Mesenchymal stem cell (in vitro differentiated cells and primary cell): ENCODE measurements at places on chromosomes 13 and 19.
A peak's percentile ranks its signal among the peaks of the same experiment; 100 is the strongest.

- DNase-seq, result no peak
- no peaks in the 10 kb centered on the region for H3K36me3 ChIP-seq
- H3K27ac ChIP-seq, result no peak overlapping the region
- H3K4me3 ChIP-seq, result no peak overlapping the region
- peaks cover 4% of the 10 kb centered on the region for H3K4me1 ChIP-seq
- H3K27me3 ChIP-seq, result peaks cover 84% of the 10 kb centered on the region
Measured at GRCh38 chr13:112900691-112901091, 68.3 kb upstream of the MCF2L start.

DNA sequence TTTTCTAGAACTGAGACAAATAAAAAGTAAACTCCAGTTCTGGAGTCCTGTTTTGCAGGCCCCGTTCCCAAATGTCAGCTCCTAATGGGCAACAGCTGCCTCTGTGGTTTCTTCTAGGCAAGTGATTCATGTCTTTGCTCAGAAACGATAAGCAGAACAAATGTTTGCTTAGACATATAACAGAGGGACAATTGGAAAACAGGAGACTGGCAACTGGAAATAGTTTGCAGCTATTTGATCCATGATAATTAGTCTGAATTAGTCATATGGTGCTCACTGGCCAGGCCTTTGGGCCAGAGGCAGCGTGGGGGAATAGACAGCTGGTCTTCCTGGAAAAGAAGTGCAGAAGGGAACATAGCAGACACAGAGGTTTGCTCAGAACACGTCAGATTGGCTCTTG lies 29.2 kb upstream of the TSHZ3 start:
- no peaks in the 10 kb centered on the region for H3K4me1 ChIP-seq
- H3K27ac ChIP-seq, result no peak overlapping the region
- peak; percentile 92 for DNase-seq
- no peaks in the 10 kb centered on the region for H3K27me3 ChIP-seq

DNA sequence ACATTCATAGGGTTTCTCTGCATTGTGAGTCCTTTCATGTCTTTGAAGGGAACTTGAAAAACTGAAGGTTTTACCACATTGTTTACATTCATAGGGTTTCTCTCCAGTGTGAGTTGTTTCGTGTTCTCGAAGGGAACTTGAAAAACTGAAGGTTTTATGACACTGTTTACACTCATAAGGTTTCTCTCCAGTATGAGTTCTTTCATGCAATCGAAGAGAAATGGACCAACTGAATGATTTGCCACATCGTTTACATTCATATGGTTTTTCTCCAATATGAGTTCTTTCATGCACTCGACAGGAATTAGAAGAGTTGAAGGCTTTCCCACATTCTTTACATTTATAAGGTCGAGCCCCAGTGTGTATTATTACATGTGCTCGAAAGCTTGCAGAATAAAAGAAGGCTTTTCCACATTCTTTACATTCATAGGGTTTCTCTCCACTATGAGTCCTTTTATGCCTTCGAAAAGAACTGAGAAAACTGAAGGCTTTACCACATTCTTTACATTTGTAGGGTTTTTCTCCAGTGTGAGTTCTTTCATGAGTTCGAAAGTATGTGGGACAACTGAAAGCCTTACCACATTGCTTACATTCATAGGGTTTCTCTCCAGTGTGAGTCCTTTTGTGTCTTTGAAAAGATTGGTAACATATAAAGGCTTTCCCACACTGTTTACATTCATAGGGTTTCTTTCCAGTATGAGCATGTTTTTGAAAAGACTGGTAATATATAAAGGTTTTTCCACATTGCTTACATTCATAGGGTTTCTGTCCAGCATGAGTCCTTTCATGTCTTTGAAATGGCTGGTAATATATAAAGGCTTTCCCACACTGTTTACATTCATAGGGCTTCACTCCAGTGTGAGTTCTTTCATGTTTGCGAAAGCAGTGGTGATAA lies 20.7 kb downstream of the ZNF14 start:
- H3K4me3 ChIP-seq, result no peak overlapping the region
- H3K4me1 ChIP-seq, result no peaks in the 10 kb centered on the region
- H3K27me3 ChIP-seq, result no peaks in the 10 kb centered on the region

DNA sequence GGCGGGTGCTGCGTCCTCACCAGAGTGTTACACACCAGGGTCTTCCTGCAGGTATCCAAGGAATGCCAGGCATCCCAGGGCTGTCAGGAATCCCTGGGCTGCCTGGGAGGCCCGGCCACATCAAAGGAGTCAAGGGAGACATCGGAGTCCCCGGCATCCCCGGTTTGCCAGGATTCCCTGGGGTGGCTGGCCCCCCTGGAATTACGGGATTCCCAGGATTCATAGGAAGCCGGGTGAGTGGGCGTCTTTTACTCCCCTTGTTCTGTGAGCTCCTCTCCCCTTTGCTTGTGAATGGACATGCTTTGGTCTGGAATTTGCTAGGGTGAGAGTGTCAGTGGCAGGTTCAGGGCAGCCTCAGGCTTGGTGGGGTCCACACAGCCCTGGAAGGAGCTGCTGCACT lies 75.9 kb downstream of the RAB20 start:
- H3K4me1 ChIP-seq, result peaks cover 24% of the 10 kb centered on the region
- no peak overlapping the region for H3K4me3 ChIP-seq
- H3K36me3 ChIP-seq, result peaks cover 70% of the 10 kb centered on the region
- peak overlapping the region; percentile 77 for H3K27ac ChIP-seq
- no peaks in the 10 kb centered on the region for H3K27me3 ChIP-seq

DNA sequence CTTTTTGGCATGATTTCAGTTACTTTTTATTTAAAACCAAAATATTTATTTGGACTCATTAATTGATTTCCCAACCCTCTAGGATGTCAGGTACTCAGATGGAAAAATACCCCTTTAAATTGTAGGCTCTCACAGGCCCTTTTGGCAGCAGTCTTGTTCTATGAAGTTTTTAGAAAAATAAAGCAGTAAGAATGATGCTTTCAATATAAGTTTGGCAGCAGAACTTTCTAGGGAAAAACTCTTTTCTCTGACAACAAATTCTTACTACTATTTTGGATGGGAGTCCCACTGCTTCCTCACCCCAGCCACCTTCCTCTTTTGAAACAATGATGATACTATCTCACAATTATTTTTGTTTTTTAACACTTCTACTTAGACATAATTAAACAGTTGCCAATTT lies 581.6 kb upstream of the SGCG start:
- no peaks in the 10 kb centered on the region for H3K36me3 ChIP-seq
- H3K27me3 ChIP-seq, result no peaks in the 10 kb centered on the region
- no peak overlapping the region for H3K4me3 ChIP-seq
- H3K27ac ChIP-seq, result no peak overlapping the region

- DNase-seq, result no peak
- H3K36me3 ChIP-seq, result peaks cover 92% of the 10 kb centered on the region
- no peak overlapping the region for H3K27ac ChIP-seq
- no peak overlapping the region for H3K4me3 ChIP-seq
- peaks cover 23% of the 10 kb centered on the region for H3K4me1 ChIP-seq
Measured at GRCh38 chr19:1112268-1113029, 8.7 kb downstream of the GPX4 start.

- no peak overlapping the region for H3K27ac ChIP-seq
- no peaks in the 10 kb centered on the region for H3K36me3 ChIP-seq
- no peak overlapping the region for H3K4me3 ChIP-seq
- H3K27me3 ChIP-seq, result no peaks in the 10 kb centered on the region
Measured at GRCh38 chr13:29664591-29664990, 69.1 kb upstream of the SLC7A1 start.

GRCh38 chr19:1699386-1699785 lies 47.0 kb upstream of the TCF3 start:
- no peak for DNase-seq
- no peaks in the 10 kb centered on the region for H3K36me3 ChIP-seq
- H3K4me1 ChIP-seq, result no peaks in the 10 kb centered on the region
- no peak overlapping the region for H3K27ac ChIP-seq

DNA sequence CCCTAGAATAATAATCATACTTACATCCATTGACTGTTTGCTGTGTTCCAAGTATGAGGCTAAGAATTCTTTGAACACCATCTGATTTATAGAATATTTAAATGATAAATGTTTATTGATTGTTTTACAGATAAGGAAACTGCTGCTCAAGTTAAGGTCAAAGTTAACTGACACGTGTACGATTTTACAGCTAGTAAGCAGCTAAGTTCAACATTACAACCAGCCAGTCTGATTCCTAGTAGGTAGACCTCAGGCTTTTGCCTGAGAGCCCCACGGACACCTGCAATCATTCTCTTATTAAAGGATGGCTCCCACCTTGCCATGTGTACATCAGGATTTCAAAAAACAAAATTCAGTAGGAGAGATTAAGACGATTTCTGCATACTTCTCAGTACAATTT lies 141.9 kb downstream of the SPRY2 start:
- no peaks in the 10 kb centered on the region for H3K36me3 ChIP-seq
- DNase-seq, result no peak
- H3K27ac ChIP-seq, result no peak overlapping the region
- H3K4me3 ChIP-seq, result no peak overlapping the region
- no peaks in the 10 kb centered on the region for H3K4me1 ChIP-seq

- no peaks in the 10 kb centered on the region for H3K4me1 ChIP-seq
- no peaks in the 10 kb centered on the region for H3K36me3 ChIP-seq
- no peak overlapping the region for H3K4me3 ChIP-seq
- no peak for DNase-seq
Measured at GRCh38 chr13:68046903-68047302, 816.8 kb upstream of the PCDH9 start.

DNA sequence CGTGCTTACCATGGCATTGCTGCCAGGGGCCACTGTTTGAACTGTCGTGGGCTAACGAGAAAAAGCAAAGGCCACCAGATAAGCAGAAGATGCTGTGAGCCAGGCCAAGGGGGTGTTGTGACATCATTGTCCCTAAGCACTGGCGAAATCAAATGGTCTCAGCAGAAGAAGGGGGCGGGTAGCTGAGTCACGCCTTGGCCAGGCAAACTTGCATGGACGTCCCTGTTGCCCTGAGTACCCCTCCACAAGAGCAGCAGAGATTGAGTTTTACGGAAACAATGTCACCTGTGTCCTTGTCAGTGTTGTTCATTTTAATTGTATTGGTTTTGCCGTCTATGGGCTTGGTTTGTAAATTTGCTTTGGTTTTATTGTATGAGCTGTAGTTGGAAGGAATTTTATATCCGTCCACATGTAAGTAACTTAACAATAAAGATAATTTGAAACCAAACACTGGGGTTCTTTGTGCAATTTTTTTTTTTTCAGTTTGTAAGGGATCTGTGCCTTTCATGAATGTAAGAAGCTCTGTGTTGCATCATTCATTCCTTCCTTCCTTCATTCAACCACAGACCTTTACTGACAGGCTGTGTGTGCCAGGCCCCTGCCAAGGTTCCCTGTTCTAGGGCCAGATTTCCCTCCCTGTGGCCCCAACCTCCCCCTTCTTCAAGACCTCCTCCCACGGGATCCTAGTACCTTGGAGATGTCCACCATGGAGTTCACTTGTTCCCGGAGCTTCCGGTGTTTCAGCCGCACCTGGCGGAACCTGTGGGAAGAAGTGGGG lies 12.3 kb downstream of the KCNN4 start:
- H3K27ac ChIP-seq, result no peak overlapping the region
- H3K36me3 ChIP-seq, result peaks cover 4% of the 10 kb centered on the region
- DNase-seq, result no peak
- peaks cover 17% of the 10 kb centered on the region for H3K4me1 ChIP-seq
- H3K27me3 ChIP-seq, result no peaks in the 10 kb centered on the region

DNA sequence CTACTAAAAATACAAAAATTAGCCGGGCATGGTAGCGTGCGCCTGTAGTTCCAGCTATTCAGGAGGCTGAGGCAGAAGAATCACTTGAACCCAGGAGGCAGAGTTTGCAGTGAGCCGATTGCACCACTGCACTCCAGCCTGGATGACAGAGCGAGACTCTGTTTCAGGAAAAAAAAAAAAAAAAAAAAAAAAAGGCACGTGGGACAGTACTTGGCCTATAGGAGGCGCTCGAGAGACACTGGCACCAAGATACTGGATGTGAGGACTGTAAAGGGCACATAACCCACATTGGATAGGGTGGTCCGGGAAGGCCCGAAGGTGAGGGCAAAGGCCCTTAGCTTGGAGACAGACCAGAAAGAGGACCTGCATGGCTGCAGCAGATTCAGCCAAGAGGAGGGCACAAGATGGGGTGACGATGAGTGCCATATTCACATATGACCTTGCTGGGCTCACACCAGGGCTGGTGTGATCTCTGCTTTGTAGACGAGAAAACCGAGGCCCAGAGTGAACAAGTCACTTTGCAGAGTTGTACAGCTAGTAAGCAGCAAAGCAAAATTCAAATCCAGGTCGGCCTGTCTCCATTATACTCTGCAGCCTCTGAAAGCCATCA lies 89.4 kb downstream of the DPF1 start:
- peaks cover 7% of the 10 kb centered on the region for H3K4me1 ChIP-seq
- peak; percentile 43 for DNase-seq
- no peak overlapping the region for H3K4me3 ChIP-seq

GRCh38 chr13:20843166-20843565 lies 59.4 kb downstream of the XPO4 start:
- peaks cover 6% of the 10 kb centered on the region for H3K36me3 ChIP-seq
- no peak for DNase-seq
- H3K4me1 ChIP-seq, result no peaks in the 10 kb centered on the region
- no peak overlapping the region for H3K27ac ChIP-seq
- no peak overlapping the region for H3K4me3 ChIP-seq
- H3K27me3 ChIP-seq, result no peaks in the 10 kb centered on the region

GRCh38 chr13:35552172-35552844 lies 75.8 kb upstream of the MAB21L1 start:
- no peak for DNase-seq
- no peak overlapping the region for H3K4me3 ChIP-seq
- H3K27ac ChIP-seq, result no peak overlapping the region
- no peaks in the 10 kb centered on the region for H3K36me3 ChIP-seq
- peaks cover 3% of the 10 kb centered on the region for H3K4me1 ChIP-seq
- H3K27me3 ChIP-seq, result no peaks in the 10 kb centered on the region

- no peaks in the 10 kb centered on the region for H3K4me1 ChIP-seq
- H3K27ac ChIP-seq, result no peak overlapping the region
- no peak overlapping the region for H3K4me3 ChIP-seq
- H3K36me3 ChIP-seq, result no peaks in the 10 kb centered on the region
- no peaks in the 10 kb centered on the region for H3K27me3 ChIP-seq
Measured at GRCh38 chr13:101231751-101232428, 184.4 kb downstream of the NALCN start.

GRCh38 chr19:12953799-12954611 lies 3.0 kb downstream of the GADD45GIP1 start:
- H3K4me3 ChIP-seq, result no peak overlapping the region
- peaks cover 15% of the 10 kb centered on the region for H3K4me1 ChIP-seq
- H3K36me3 ChIP-seq, result peaks cover 52% of the 10 kb centered on the region
- no peak overlapping the region for H3K27ac ChIP-seq
- no peaks in the 10 kb centered on the region for H3K27me3 ChIP-seq
- DNase-seq, result no peak

- H3K4me3 ChIP-seq, result no peak overlapping the region
- DNase-seq, result no peak
- no peaks in the 10 kb centered on the region for H3K36me3 ChIP-seq
- no peak overlapping the region for H3K27ac ChIP-seq
Measured at GRCh38 chr13:112997188-112998130, 28.4 kb downstream of the MCF2L start.

- H3K4me1 ChIP-seq, result peaks cover 20% of the 10 kb centered on the region
- peaks cover 6% of the 10 kb centered on the region for H3K27me3 ChIP-seq
- H3K36me3 ChIP-seq, result peaks cover 50% of the 10 kb centered on the region
- no peak within 1 kb of the TSS for H3K27ac ChIP-seq
Measured at GRCh38 chr19:19627621-19628500, at the start of gene LPAR2. TSS of gene LPAR2 (minus strand) at chr19:19628220. CDS start at chr19:19627275, 945 bp downstream.

GRCh38 chr13:112861876-112862615 lies 107.0 kb upstream of the MCF2L start:
- no peaks in the 10 kb centered on the region for H3K27me3 ChIP-seq
- peaks cover 48% of the 10 kb centered on the region for H3K36me3 ChIP-seq
- no peak for DNase-seq
- H3K4me1 ChIP-seq, result peaks cover 11% of the 10 kb centered on the region
- H3K27ac ChIP-seq, result no peak overlapping the region
- H3K4me3 ChIP-seq, result no peak overlapping the region

GRCh38 chr19:3054972-3055740 lies 7.1 kb downstream of the TLE5 start:
- H3K27me3 ChIP-seq, result peaks cover 4% of the 10 kb centered on the region
- H3K36me3 ChIP-seq, result peaks cover 78% of the 10 kb centered on the region
- DNase-seq, result no peak
- H3K27ac ChIP-seq, result peak overlapping the region; percentile 67
- H3K4me3 ChIP-seq, result no peak overlapping the region
